Epithelial cell of alveolus of lung (primary cell): ENCODE measurements at places on chromosomes 2 and 18. TPM values are rescaled to one million over a fixed set of nuclear protein-coding genes. Genes with fewer than 3 reads are reported as not detected.

The KCNG2 gene
- total RNA-seq = 4.7 and 18.8 TPM in 2 replicates

The SPDYA gene
- 0.13 TPM in 1 of 2 replicates, not detected in the other for total RNA-seq

The COX5B gene
- 422 and 440 TPM in 2 replicates for total RNA-seq

The SLC35G4 gene
- total RNA-seq = not detected in 2 replicates

The POTEC gene
- not detected in 2 replicates for total RNA-seq

The DNER gene
- total RNA-seq = 1.2 and 4.8 TPM in 2 replicates

The EMX1 gene
- not detected in 2 replicates for total RNA-seq

The TRIM43 gene
- not detected in 2 replicates for total RNA-seq

The L3MBTL4 gene
- 0.24 and 1.3 TPM in 2 replicates for total RNA-seq

The ANKRD36 gene
- 7.7 and 8.1 TPM in 2 replicates for total RNA-seq

The C2orf72 gene
- total RNA-seq = 0.08 and 0.26 TPM in 2 replicates

The RDH14 gene
- total RNA-seq = 21.3 and 27.7 TPM in 2 replicates

The SOX11 gene
- total RNA-seq = 9.6 and 21.8 TPM in 2 replicates
